CD4-positive, alpha-beta T cell treated with Interleukin-21 for 1 hour (primary cell): ENCODE measurements at places on chromosomes 4 and X.

DNA sequence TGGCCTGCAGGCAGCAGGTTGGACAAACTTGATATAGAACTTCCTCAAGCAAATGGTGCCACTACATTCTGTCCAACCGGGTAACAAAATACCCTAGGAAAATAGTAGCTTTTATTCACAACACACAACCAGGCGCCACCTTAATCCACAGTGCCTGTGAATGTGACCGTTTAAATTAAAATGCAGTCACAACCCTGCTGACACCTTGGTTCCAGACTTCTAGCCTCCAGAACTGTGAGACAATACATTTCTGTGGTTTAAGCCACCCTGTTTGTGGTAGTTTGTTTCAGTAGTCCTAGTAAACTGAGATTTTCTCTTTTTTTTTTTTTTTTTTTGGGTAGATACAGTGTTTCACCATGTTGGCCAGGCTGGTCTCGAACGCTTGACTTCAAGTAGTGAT, 575.8 kb downstream of the PACRGL start:
- DNase-seq, result no peak

GRCh38 chr4:10605746-10606482, 78.7 kb downstream of the CLNK start:
- no peak for DNase-seq

GRCh38 chr4:110850461-110851442, 227.9 kb upstream of the PITX2 start:
- DNase-seq, result no peak

GRCh38 chr4:61493041-61493440, 292.9 kb downstream of the ADGRL3 start:
- DNase-seq, result no peak

DNA sequence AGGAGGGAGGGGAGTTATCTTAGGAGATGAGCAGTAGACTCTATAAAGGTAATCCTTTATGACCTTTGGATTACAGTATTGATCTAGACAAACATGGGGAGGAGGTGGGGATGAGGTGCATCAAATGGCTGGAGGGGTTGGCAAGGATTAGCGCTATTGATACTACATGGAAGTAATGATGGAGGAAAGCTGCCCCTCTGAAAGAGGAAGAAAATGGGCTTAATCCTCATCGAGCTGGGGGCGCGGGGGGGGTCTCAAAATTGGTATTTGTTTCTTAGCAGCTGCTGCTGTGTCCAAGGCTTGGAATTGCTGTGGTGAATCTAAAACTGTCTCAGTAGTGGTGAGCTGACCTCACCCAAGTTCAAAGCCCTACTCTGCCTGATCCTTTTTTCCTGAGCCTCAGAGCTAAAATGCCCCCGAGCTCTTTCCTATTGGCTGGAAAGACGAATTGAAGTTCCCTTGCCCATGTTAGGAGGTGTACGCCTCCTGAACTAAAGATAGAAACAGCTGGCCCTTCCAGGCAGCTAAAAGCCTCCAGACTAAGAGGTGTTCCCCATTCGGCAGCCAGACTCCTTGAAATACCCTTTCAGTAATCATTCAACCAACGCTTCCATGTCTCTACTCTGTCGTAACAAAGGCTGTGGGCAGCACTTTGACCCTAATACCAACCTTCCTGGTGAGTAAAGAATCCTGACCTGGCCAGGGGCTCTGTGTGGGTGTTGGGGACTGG, at the start of gene ITGB1BP2:
Gene ITGB1BP2, plus strand, starts transcription at position 556 of the 730 bp plus-strand sequence. Its CDS starts 57 bp downstream, at position 613.
- no peak for DNase-seq

DNA sequence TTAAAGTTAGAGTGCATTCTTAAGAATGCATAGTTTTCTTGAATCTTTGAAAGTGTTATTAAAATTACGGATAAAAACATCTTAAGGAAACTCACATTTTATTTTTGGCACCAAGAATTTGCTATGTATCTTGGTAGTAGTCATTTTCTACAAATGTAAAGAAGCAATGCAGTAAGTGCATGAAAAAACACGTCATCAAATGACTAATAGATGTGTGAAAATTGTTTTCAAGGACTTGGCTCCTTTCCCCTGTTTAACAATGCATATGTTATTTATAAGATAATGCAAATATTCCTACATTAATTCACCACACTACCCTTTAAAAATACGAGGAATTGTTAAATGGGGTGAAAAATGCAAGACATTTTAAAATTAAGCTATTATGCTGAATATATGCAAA, 461.2 kb upstream of the PCDH7 start:
- DNase-seq, result no peak

DNA sequence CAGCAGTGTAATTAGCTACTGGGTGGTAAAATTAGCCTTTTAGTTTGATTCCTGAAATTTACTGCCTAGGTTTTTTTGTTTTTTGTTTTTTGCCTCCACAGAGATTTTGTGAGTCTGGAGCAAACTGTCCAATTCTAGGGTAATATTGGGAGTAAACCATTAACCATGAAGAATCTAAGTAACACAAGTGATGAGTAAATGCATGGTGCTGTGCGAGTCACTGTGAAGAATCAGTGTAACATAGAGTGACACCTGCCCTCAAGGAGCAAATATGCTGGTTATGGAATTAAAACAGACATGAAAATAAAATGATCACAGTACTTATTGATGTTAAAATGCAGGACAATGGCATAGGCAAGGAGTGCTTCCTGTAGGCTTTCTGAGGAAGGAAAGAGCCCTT, 60.1 kb downstream of the LRP2BP start:
- no peak for DNase-seq

DNA sequence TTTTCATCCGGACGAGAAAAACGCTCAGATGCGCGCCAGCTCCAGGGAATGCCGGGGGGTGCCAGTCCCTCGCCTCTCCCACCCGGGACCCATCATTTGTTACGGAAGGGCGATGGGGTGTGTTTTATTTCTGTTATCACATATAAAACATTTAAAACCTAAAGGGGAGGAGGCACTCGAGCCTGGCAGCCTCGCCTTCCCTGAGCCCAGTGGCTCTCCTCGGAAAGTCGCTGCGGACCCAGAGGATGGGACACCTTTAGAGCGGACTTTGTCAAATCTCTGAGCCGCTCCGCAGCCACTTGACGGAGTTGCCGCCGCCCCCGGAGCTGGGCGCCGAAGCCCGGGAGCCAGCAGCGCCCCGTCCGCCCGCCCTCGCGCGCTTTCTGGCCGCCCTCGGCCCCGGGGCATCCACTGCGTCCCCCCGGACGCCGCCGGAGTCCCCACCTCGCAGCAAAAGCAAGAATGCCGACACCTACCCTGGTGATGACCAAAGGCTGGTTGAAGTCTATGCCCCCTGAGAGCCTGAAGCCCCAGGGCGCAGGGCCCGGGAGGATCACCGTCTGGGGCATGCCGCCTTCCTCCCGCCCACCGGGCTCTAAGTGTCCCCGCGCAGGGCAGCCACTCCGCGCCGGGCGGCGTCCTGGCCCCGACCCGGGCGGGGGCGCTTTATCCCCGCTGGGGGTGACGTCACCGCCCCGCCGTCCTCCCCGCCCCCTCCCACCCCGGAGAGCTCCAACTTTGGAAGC, at the start of gene PDLIM3:
Gene PDLIM3, minus strand, starts transcription at position 642 of the 746 bp plus-strand sequence. Its CDS starts 73 bp downstream, at position 569.
- DNase-seq, result no peak

- DNase-seq, result no peak
These were observed 55.6 kb upstream of the STS start for GRCh38 chrX:7091923-7092322.
